ENCODE measurements at places on chromosomes 4 and X.

DNA sequence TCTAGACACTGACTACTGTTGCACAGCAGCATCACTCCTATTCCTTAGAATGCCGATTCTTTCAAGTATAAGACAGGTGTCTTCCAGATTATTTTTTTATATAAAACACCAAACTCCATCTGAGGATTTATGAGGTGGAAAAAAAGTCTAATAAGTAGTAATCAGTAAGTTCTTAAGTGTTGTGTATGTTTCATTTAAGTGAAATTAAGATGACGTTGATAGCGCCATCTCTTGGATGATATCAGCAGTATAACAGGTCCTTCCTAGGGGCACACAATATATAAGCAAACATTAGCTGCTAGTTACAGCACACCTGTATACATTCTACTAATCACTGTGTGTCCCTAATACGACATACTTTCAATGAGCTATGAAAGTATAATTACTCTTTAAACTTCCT, 99.6 kb upstream of the STS start:
- no peak for DNase-seq

DNA sequence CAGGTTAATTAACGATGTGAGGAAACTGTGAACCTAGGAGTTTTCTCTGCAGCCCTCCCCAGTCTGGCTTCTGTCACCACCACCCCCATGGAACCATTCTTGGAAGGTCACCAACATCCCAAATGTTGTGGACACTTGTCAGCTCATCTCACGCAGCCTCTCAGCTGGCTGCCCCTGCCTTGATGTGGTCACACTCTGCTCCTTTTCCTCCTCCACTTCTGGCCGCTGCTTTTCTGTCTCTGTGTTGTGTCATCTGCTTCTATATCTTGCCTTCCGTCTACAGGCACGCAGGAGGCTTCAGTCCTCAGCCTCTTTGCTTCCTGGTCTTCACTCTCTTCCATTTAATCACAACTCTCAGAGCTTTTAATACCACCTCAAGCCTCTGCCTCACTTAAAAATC, 371.5 kb upstream of the SLIT2 start:
- DNase-seq = no peak

GRCh38 chr4:109915385-109916026, 2.8 kb downstream of the EGF start:
- no peak for DNase-seq

DNA sequence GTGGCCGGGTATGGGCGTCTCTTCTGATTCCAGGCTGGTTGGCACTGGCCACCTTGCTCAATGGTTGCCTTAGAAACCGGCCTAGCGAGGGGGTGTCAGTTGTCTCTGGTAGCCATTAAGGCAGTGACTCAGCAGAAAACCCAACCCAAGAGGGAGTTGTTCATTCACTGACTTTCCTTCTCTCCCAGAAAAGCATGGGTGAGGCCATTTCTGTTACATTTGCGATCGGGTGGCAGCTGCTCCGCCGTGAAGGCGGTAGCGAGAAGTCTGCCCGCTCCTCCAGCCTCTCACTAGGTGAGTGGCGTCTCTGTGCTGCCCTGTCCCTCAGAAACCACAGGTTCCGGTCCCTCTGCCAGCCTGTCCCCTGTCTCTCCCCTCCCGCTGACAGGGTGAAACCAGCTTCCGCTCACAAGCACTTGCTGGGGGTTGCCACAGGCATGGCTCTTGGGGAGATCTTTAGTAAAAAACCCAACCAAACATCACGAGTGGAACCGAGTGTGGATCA, 17.4 kb downstream of the IRAK1 start:
- DNase-seq = peak; percentile 12

DNA sequence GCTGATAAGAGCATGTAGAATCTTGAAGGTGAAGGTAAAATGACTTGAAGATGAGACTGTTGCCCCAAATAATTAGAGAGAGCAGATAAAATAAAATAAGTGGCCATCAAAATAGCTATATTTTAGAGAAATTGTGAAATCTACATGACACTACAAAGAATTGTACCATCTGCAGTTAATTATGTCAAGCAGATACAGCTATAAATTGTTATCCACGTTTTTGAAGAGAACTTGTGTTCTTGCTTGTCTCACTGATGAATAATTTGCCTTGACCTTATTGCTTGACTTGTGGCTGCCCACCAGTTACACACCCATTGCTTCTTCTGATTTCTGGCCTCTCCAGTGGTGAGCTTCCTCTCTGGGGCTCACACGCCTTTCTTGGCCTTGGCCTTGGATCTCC, 75.8 kb upstream of the TNIP3 start:
- no peak for DNase-seq

GRCh38 chr4:93814141-93814540, 14.4 kb upstream of the ATOH1 start:
- no peak for DNase-seq

DNA sequence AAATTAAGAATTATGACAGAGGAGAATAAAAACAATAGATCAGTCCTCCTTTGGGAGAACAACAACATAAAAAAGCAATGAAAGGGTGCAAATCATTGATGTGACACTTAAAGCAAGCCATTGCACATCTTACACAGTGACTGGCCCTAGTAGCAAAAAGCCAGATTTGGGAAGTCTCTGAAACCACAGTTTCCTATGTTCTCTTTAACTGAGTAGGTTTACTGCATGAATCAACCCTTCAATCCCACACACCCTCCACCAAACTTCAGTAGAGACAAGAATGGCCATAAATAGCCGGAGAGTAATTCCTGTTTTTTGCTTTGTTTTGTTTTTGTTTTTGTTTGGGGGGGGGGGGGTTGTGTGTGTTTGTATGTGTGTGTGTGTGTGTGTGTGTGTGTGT, 180.8 kb downstream of the VEGFC start:
- no peak for DNase-seq

DNA sequence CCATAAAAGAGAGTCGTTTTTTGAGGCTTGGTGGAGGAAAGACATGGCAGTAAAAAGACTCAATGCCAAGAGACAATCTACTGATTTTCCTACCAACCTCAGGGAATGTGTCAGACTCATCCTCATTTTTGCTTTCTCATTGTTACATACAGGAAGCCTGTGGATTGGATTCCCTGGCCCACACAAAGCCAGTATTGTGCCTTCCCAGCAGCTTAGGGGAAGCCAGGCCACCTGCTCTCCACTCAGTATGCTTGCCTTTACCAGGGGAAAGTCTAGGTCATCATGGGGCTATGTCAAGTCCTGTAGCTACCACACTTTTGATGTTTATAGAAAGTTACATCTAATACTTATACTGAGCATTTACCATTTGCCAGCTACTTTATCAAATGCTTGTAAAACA, 11.0 kb downstream of the BMX start:
- peak; percentile 75 for DNase-seq

DNA sequence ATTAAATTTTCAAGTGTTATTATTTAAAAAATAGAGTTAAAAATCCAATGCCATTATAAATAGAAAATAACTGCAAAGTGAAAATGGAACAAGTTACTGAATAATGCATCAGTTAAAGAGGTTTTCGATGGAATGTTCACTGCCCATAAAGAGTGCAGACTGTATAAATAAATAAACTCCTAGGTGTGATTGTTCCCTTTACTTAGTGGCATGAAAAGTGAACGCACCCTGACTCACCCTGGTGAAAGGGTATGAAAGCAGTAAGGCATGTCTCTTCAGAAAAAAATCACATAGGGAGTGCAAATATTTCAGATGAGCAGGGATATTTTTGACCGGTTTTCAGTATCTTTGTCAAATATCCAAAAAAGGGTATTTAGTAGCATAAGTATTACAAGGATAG, 387.8 kb downstream of the DCAF12L2 start:
- DNase-seq = no peak

GRCh38 chr4:139154952-139155557, 22.0 kb downstream of the ELF2 start:
- DNase-seq = no peak

DNA sequence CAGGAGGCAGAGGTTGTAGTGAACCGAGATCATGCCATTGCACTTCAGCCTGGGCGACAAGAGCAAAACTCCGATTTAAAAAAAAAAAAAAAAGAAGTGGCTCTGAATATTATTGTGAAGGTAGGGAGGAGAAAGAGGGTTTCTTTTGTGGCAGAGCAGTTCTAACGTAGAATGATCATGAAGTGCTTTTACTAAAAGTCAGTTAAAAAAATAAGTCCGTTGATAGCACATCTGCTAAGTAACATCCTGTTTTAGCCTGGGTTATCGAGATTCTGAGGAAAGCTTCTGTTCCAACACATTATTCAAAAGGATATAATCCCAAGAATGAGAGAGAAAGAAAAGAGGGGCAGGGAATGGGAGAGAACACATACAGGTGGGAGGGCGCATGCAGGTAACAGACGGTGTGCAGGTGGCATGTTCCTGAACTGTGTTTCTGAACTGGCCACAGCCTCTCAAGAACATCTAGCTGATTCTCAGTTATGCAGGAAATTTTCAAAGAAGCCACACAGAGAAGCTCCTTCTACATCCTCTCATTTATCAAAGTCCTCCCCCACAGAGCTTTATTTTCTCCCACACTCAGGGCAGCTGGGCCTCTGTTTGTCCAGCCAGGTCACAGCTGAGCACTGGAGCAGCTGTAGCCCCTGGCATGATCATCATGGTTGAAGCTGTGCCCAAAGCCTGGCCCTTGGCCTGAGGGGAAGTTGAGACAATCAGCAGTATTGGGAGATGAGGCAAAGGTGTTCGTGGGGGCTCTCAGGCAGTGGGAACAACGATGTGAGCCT, 342.3 kb downstream of the ZNF674 start:
- no peak for DNase-seq

Measured in SJCRH30 (cell line).